Activated CD8-positive, alpha-beta memory T cell treated with anti-CD3 and anti-CD28 coated beads, Interleukin-2, amount 50 U/mL, for 4 hours (primary cell): ENCODE measurements at places on chromosomes 2 and 18.

GRCh38 chr2:128237911-128238697 is 80.6 kb downstream of the HS6ST1 start:
- no peak for DNase-seq

GRCh38 chr18:26432651-26433424 is 115.5 kb downstream of the KCTD1 start:
- DNase-seq: no peak

GRCh38 chr2:226711606-226712296 is 87.9 kb downstream of the IRS1 start:
- DNase-seq: no peak

- no peak for DNase-seq
Observed at GRCh38 chr18:31695989-31696388, 11.6 kb upstream of the B4GALT6 start.

DNA sequence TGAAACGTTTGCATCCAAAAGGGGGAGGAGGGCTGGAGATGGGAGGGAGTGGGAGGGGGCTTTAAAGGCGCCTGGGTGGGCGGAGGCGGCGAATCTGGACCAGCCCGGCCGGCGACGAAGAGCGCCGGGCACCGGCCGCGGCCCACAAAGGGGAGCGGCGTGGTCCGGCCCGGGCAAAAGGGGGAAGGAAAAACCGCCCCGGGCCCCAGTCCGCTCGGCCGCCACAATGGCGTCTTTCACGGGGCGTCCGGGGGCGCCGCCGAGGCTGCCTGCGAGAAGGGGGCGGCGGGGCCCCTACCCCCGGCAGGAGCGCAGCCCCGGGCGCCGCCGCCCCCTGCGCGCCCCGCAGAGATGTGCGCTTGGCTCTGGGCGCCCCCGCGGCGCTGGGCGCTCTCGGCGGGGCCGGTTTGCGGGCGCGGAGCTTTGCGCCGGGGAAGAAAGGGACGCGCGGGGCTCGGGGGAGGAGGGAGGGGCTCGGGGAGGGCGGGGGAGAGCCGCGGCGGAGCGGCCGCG is 108.1 kb upstream of the KCTD1 start:
- DNase-seq: no peak

DNA sequence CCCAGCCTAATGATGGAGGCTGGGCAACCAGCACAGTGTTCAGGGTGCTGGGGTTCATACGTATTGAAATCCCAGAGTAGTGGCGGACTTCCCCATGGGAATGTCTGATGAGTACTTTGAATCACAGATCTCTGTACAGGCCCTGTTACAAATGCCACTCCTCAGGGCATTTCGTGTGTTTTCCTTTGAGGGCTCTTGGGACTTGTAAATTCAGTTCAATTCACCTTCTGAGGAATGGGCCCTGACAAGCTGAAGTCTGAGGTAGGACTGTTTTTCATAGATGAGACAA is 288 bp upstream of the RDH14 start:
- DNase-seq: no peak
